Kidney (tissue), 22 donors: ENCODE measurements at places on chromosomes 6 and 20. TPM values are rescaled to one million over a fixed set of nuclear protein-coding genes. Genes with fewer than 3 reads are reported as not detected.

Gene SGK2
- total RNA-seq, result 42.9 TPM

Gene SAPCD1
- total RNA-seq, result 6.5 TPM

Gene TRIM40
- total RNA-seq, result not detected

Gene PLG
- 2.4 TPM for total RNA-seq

Gene UST
- total RNA-seq, result 4.2 TPM

Gene MEP1A
- 0.09 TPM for total RNA-seq

Gene OR2B6
- total RNA-seq, result not detected

Gene HLA-DQB1
- 13.8 TPM for total RNA-seq

Gene SH3BGRL2
- 14.6 TPM for total RNA-seq

GRCh38 chr6:13014504-13015378 lies 298.2 kb downstream of the PHACTR1 start:
- DNase-seq, result peak; percentile 53

DNA sequence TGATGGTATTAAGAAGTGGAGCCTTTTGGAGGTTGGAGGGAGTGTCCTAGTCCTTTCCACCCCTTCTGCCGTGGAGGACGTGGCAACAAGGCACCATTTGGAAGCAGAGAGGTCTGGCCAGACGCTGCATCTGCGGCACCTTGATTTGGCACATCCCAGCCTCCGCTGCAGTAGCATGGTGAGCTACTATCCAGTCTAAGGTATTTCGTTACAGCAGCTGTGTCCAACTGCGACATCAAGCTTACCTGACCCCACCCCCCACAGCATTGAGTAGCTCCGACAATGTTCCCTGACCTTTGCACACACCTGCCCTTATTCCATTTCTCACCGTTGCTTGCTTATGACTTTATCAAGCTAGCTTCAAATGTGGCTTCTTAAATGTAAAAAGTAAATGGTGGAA lies 29.8 kb upstream of the SYNJ2 start:
- DNase-seq, result no peak

DNA sequence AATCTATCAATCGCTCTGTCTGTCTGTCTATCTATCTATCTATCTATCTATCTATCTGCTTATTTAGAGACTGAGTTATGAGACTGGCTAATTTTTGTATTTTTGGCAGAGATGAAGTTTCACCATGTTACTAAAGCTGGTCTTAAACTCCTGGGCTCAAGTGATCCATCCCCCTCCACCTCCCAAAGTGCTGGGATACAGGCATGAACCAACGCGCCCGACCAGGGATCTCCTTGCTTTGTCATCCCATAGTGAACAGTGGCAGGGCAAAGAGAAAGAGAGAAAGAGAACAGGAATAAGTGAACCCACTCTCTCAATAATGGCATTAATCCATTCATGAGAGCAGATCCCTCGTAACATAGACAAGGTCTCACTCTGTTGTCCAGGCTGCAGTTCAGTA lies 66.4 kb upstream of the DSP start:
- DNase-seq, result no peak

- DNase-seq, result peak; percentile 85
Measured at GRCh38 chr6:89242574-89243330, 25.6 kb upstream of the GABRR1 start.

GRCh38 chr20:50121858-50122271 lies 8.9 kb upstream of the UBE2V1 start:
- DNase-seq, result no peak

- no peak for DNase-seq
Measured at GRCh38 chr6:127365874-127366273, 22.5 kb upstream of the ECHDC1 start.

GRCh38 chr6:111724039-111724438 lies 118.4 kb upstream of the TRAF3IP2 start:
- no peak for DNase-seq

GRCh38 chr6:54935739-54936138 lies 89.2 kb downstream of the FAM83B start:
- no peak for DNase-seq

DNA sequence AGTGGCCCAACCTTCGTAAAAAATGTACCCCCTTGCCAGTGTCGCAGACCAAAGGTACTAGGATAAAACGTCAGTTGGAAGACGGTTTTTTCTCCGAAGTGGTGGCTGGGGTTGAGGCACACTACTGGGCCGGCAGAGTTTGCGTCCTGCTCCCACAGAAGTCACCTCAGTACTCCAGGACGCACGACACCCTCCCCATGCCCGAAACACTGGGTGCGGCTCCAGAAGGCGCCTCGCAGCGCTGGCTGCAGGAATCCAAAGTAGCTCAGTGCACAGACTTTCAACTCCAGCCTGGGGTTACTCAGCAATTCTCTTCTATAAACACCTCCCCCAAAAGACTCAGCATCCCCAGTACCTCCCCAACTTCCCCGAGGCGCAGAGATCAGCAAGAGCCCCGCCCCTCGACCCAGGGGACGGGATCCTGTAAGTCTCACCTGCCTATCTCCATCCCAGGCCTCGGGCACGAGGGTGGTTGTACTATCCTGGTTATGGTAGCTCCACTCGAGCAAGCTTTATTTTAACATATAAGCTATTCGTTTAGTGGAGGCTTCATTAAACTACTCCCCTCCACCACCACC lies 88.2 kb downstream of the ZFP64 start:
- DNase-seq, result peak; percentile 29

DNA sequence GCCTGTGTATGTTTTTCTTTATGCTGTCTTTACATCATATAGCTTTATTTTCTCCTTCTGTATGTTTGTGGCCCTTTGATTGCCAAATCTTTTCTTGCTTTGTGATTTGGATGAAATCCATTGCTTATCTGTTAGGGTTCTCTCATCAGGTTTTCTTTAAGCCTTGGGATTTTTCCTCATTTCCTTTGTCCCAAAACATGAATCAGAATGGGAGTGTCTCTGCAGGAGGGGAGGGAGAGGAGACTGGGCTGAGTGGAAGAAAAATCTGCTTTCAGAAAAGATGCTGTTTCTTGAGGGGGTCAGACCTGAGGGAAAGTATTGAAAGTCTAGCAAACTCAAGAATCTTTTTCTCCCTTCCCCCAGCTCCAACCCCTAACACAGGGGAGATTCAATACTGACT lies 758.0 kb upstream of the MMS22L start:
- no peak for DNase-seq

DNA sequence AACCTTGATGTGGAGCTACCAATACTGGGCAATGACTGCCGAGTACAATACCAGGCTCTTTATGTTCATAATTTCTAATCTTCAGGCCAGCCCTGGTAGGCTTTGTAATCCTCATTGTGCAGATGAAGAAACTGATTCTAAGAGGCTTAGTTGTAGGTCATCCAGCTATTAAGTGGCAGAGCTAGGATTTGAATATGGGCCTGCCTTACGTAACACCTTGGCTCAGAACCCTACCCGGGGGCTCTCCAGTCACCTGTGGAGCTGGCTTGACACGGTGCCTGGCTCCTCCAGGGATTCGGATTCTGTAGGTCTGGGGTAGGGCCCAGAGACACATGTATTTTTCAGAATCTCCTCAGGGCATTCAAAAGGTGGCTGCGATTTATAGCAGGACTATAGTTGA lies 515.5 kb downstream of the QKI start:
- DNase-seq, result no peak
